ENCODE measurements at places on chromosomes 16 and 17.

DNA sequence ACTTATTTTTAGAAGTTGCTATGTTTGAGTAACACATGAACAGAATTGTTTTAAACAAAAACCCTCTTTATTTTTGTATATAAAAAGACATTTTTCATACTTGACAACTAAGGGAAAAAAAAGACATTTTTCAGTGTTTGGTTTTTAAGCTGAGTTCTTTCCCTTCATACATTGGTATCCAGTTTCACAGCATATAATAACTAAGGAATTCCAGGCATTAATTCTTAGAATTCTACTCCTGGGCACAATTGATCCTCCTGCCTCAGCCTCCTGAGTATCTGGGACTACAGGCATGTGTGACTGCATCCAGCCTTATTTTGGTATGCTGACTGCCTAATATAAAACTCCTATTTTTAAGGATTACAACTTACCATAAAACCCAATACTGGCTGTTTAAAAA, 8.4 kb downstream of the FBXO47 start:
- no peak for DNase-seq

DNA sequence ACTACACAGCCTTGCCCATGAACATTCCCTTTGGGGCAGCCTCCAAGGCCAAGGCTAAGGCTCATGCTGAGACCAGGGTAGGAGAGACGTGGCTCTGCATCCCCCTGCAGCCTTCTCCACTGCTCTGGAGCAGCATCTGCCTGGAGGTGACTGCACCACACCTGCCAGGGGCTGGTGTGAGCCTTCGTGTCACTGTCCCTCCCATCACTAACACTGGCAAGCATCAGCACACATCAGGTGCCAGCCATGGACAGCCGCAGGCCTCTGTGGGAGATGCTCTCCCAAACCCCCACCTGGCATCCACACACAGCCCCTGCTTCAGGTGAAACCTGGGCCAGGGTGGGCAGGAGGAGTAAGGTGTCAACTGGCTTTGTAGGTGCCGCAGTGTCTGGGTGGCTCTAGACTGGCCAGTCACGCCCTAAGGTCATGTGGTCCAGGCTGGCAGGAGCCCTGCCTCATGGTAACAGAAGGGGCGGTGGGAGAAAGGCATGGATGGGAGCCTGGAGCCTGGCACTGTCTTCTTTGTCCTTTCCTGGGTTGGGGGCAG, 18.1 kb upstream of the MTSS2 start:
- no peak for DNase-seq

DNA sequence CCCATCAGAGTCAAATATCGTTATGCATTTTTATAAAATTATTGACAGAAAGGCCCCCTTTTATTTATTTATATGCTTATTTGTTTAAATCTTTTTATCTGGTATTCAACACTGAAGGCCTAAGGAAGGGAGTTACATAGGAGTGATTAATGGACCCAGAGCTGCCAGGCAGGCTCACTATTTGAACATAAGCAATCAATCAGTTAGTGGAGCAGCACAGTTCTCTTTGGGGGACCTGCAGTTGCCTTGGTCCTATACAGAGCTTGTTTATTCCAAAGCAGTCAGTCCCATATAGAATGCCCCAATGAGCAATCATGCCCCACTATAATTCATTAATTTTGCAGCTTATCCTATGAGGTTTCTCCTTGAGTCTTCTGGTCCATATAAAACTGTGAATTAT, 389.4 kb upstream of the GOT2 start:
- DNase-seq: no peak

- no peak for DNase-seq
Observed at GRCh38 chr17:53942436-53942835, 119.7 kb downstream of the KIF2B start.

GRCh38 chr17:69788957-69789356, 286.1 kb upstream of the KCNJ16 start:
- no peak for DNase-seq

DNA sequence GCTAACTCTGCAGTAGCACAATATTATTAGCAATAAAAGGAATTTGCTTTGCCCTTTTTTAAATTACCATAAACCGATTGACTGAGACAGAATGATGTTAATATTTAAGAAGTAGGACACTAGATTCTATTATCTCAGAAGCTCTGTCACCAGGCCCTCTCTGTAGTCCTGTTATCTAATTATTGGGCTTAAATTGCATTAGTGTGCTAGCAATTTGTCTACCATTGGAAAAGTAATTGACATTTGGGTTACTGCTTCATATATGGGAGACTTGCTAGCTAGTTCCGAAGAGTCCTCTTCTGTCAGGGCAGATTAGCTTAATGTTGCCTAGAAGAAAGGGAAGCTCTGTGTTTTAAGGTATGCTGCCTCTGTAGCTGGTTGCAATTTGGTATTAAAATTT, 1107.3 kb upstream of the EEF2KMT start:
- no peak for DNase-seq

GRCh38 chr16:6157806-6158205, 1060.2 kb upstream of the EEF2KMT start:
- no peak for DNase-seq

DNA sequence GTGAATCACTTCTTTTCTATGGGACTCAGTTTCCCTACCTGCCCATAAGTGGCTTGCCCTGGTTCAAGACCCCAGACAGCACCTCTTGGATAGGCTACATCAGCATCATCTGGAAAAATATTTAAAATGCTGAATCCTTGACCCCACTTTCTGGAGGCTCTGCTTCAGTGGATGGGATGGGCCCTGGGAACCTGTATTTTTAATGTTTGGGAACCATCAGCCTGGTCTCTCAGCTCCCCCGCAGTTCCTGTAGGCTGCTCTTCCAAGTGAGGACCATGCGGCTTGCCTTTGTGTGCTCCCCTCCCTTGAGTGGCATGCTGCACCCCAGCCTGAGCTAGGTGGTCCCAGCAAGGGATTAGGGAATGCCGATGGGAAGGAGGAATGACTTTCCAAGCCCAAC, 68.3 kb upstream of the CRHR1 start:
- DNase-seq: no peak

- DNase-seq: no peak
Observed at GRCh38 chr17:11389583-11389982, 148.6 kb downstream of the SHISA6 start.

DNA sequence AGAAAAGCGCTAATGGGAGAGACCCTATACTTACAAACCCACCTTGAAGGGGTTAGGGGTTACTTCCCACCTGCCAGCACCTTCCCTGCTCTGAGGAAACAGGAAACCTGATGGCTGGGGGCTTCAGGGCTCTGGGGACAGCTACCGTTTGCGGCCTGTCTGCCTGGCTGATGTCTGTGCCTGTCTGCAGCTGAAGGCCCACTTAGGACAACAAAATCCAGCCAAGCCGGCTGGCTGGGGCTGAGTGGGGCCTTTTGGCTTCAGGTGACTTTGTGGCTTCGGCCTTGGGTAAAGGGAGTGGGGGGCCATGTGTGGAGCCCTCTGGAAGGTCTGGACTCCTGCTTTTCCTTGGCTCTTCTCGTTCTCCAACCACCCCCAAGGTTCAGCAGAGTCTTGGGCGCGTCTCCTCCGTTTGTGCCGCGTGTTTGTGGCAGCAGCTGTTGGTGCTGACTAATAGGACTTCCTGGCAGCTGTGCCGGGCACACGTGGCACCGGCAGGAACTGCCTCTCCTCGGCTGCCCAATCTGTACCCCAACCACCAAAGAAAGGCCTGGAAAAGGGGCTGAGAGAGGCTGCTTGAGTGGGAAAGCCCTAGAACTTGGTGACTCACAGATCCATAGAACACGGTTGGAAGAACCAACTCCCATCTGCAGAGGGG, 186.7 kb downstream of the MSI2 start:
- no peak for DNase-seq

- DNase-seq: peak; percentile 35
Observed at GRCh38 chr16:85275533-85276249, 163.4 kb upstream of the CIBAR2 start.

DNA sequence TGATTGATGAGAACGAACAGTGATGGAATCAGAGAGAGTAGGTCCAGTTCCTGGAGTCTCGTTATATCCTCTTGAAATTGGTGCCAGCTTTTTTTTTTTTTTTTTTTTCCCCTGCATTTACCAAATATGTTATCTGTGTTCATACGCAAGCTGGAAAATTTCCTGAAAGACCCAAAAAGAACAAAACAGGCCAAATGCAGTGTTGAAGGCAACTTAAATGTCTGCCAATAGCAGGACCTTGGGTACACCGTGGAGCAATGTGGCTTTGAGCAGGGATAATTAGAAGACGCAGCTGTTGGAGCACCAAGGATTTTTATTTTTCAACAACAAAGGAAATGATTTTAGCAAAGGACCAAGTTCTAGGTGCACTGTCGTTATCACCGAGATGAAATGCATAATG, 105.0 kb downstream of the ABCC6 start:
- DNase-seq: no peak

DNA sequence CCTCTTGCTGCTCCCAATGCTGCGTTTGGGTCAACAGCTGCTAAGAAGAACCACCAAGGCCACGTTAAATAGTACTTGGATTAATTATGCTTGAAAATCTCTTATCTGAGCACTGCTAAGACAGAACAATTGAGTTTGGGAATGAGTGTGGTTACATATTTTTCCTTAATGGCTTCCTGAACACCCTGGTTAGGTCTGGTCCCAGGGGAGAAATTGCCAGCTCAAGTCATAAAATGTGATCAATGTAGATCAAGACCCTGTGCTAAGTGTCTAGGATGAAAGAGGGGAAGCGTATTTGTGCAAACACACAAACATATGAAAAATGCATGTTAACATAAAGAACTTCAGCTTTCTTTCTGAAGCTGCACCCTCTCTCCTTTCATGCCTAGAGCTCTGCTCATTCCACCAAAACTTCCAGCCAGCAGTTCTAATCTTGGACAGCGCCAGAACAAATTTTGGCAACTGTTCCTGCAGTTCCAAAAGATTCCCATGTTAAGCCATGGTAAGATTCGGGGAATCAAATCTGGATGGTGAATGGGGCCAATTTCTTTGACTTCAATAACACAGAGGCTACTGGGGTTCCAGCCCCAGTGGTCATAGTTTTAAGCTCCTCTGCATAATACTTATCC, 72.0 kb downstream of the ZFHX3 start:
- no peak for DNase-seq

DNA sequence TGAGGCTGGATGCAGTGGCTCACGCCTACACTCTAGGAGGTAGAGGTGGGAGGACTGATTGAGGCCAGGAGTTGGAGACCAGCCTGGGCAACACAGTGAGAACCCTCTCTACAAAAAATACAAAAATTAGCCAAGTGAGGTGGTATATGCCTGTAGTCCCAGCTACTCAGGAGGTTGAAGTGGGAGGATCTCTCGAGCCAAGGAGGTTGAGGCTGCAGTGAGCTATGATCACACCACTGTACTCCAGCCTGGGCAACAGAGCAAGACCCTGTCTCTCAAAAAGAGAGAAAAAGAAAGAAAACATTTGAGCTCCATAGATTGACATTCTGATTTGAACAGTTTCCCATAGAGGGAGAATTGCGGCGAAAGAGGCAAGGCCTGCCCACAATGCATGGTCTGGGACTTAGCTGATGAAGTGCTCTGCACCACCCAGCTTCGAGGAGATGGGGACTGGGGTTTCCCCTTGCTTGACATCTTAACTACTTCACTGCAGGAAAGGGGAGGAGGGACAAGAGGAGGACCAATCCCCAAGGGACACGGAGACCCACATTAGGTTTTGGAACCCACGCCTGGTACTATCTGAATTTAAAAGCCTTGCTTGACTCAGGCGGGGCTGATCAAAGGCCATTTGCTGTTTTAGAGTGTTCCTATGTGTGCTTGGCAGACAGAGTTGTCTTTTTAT, 21.7 kb downstream of the MSI2 start:
- no peak for DNase-seq

DNA sequence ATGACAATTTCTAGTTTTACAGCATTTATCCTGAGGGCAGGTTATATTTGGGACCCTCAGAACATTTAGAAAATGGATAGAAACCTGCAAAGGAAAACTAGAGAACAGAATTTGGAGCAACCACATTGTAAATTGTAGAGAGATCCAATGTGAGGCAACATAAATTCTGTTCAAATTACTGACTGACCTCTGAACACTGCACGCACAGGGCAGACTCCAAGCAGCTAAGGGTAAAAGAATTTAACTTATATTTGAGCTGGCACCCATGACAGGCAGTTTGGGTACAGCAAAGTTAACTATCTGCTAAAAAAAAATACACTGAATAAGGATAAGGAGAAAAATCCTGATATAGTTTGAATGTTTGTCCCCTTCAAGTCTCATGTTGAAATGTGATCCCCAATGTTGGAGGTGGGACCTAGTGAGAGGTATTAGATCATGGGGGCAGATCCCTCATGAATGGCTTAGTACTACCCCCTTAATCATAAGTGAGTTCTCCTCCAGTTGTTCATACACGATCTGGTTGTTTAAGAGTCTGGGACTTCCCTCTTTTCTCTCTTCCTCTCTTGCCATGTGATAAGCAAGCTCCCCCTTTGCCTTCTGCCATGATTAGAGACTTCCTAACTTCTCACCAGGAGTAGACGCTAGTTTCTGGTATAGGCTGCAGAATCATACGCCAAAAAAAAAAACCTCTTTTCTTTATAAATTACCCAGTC, 75.7 kb downstream of the FBXL20 start:
- no peak for DNase-seq

All from NCI-H1105 (cell line).